ENCODE measurements at places on chromosomes 5 and 9. TPM values are rescaled to one million over a fixed set of nuclear protein-coding genes. Genes with fewer than 3 reads are reported as not detected.

IFNK gene
- total RNA-seq: not detected

DNM1 gene
- total RNA-seq: 18.9 TPM

GRXCR2 gene
- total RNA-seq: not detected

TXNDC8 gene
- total RNA-seq: not detected

GPR107 gene
- 155 TPM for total RNA-seq

UBE2QL1 gene
- not detected for total RNA-seq

C5orf58 gene
- 2.4 TPM for total RNA-seq

BTNL3 gene
- not detected for total RNA-seq

PLEKHG4B gene
- total RNA-seq: 0.61 TPM

GRCh38 chr5:114412510-114413171 is 50.8 kb downstream of the KCNN2 start:
- DNase-seq: peak; percentile 77

GRCh38 chr5:125595845-125596244 is 827.4 kb upstream of the GRAMD2B start:
- no peak for DNase-seq

DNA sequence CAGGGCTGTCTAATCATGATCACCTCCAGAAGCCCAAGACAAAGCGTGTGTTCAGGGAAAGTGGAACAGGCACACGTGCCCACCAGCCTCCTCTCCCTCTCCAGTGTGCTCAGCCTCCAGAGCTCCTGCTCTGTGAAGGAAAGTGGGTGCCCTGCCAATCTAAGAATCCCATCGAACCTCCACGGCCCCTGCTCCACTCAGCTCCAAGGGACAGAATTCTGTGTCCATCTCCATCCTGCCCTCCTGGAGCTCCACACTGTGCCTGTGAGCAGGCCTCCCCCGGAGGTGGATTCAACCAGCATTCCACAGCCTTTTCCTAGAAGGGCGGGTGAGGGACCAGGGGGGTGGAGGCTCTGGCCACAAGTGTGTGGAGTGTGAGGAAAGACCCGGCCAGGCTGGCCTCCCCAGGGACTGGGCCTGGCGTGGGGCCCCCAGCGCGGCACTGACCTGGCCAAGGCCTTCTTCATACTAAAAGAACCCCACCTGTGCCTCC is 6.0 kb downstream of the EEIG1 start:
- DNase-seq: no peak

DNA sequence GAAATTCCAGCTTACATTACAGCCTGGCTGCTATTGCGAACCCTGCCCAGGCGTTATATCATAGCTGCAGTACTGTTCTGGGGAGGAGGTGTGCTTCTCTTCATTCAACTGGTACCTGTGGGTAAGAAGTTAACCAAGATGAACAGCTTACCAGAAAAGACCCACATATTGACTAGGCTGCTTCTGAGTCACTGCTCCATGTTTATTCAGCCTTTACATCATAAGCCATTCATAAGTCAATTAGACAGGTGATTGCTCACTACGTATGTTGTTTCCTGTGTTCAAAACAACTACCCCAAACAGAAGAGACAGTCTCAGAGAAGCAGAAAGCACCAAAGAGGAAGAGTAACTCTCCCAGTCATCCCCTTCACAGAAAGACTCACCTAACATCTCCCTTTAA is 34.7 kb upstream of the SLC22A5 start:
- peak; percentile 44 for DNase-seq

DNA sequence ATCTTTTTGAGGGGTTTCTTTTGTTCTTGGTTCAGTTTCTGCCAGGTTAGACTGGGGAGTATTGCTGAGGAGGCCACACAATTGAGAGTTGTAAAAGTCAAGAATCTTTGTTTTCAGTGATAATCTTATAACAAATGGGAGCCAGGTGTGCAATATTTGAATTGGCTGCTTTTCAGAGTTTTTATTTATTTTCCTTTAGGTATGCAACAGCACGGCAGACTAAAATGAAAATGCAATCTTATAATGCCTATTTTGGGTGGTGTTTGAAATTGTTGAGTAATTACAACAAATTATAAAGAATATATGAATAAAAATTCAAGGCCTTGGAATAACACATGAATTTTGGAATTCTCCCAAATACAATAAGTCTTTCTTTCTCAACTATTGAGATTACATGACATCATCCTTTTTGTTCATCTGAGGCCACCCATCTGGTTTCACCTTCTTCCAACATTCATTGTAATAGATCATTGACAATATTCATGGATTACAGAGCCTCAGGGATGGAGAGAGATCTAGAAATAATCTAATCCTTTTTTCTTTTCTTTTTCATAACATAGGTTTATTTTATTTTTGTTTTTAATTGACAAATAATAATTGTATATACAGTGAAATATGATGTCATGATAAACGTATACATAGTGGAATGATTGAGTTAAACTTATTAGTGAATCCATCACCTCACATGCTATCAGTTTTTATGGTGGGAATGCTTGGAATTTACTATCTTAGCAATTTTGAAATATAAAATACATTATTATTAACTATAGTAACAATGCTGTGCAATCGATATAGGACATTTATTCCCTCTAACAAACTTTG is 1061.0 kb downstream of the NR2F1-AS1 start:
- DNase-seq: no peak

DNA sequence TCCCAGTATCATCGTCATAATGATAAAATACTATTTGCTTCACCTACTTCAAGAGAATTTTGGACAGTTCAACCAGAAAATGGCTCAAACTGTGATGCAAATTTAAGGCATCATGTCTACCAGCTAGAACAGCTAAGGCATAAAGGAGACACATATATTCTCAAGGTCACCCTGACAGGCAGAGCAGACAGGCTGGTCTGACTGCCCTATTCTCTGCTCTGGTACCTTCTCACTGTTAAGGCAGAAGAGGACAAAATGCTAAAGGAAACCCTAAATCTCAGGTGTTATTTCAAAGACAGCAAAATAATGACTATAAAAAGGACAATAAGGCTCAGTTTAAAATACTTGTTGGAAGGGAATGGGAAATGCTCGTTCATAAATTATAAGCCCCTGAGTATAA is 87.2 kb downstream of the MRPS27 start:
- DNase-seq: no peak

- DNase-seq: no peak
These were observed 1543.4 kb downstream of the EFNA5 start for GRCh38 chr5:106127341-106127781.

DNA sequence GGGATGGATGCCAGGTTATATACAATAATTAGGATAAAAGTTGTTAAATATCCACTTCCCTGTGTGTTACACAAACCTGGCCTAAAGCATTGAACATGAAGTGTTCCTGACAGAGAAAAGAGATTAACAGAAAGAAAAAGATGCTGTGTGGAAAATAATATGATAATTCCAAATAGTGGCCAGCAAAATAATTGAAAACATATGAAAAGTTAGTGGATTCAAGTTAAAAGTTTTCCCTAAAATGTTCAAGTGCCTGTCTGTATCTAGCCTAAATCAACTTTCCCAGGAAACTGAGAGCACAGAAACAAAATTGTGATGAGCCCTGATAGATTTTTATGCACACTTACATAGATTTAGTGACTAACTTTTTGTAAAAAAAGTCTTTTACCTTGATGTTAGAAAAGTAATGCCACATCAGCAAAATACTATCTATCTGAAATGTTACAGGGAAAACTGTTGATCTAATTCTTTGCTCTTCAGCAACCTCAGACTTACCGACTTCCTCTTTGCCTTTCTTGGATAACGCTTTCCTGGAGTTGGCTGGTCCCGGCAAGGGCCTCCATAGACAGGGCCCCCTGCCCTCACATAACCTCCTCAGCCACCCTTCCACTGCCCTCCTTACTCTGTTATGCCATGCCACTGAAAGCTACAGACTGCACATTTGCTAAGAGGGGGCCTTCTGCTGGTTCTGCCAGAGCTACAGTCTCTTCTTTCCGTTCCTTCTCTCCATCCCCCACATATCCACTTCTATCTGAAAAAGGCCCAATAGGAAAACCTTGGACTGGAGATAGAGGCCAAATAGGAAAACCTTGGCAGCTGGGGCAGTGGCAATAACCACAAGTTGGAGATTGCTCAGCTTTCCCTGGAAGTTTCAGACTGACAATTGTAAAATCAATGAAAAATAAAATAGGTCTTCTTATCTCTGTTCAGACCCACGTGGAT is 44.4 kb downstream of the ZNF474 start:
- DNase-seq: no peak

DNA sequence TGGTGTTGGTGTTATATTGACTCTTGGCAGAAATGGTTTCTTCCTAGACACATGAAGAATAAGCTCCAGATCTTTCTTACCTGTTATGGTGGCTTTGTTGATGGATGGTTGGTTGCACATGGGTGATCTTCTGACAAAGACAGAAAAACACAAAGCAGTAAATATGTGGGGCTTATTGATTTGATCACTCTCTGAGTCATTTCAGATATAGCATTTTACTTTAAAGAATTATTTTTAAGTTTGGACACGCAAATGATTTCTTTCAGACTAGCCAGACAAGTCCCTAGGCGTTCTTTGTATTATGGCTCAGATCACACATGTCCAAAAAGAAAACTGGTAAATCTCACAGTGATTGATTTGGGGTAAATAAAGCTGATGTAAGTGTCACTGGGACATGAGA is 597.6 kb downstream of the RAB3C start:
- no peak for DNase-seq

- DNase-seq: no peak
These were observed 984.1 kb downstream of the TLE4 start for GRCh38 chr9:80555782-80556325.

- no peak for DNase-seq
These were observed 53.9 kb upstream of the POMT1 start for GRCh38 chr9:131448818-131449217.

DNA sequence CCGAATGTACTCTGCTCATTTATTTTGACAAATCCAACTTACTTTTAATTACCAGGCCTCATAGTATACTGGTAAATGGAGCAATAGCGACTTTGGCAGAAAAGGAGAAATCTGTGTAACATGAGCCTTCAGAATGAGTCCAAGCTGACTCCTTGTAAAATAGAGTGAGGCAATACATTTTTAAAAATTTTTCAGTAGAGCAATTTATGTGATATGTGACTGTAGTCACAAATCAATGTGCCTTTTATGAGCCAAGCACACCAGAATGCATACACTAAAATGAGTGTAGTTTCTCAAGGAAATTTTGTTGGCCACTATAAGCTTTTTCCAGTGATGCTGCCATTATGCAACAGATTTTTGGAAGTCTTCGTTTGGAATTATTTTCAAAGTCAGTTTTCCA is 73.8 kb downstream of the SNCAIP start:
- DNase-seq: no peak

- DNase-seq: no peak
These were observed 269.5 kb downstream of the ARHGEF28 start for GRCh38 chr5:73895471-73895870.

DNA sequence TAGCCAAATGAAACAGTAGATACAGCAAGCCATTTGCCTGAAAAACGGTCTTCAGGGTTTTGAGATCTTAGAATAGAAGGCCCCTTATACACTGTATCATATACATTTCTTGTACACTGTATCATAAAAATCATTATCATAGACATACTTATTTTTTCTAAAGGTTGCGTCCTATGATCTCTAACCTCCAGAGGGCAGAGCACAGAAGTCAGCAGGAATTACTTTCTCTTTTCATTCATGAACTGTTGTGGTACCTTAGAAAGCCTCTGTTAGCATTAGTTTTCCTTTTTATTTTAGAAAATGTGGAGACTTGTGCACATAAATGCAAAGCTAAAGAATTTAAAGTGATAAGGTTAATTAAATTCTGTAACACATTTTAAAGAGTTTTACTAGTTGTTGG is 115.4 kb downstream of the OXCT1 start:
- DNase-seq: no peak

GRCh38 chr5:135891791-135892190 is 3.9 kb downstream of the IL9 start:
- DNase-seq: no peak

GRCh38 chr5:150595466-150596031 is 44.9 kb upstream of the SYNPO start:
- DNase-seq: no peak

DNA sequence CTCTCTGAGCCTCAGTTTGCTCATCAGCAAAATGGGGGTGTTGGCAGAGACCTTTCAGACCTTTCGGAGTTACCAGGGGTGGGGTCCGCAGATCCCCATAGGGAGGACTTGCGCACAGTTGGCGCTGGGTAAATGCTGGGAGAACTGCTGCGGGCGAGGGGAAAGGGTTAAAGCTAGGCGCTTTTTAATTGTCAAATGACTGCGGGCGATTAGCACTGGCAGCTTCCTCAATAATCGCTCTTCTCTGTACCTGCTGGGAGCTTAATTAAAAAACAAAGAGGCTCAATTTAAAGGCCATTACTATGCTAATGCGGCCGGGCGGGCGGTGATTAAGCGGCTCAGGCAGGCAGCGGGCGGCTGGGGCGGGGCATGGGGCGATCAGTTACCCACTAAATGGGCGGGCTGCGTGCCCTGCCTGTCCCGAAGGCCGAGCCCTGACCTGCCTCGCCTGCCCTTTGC is 63.0 kb downstream of the LMX1B start:
- no peak for DNase-seq

- DNase-seq: peak; percentile 65
These were observed 73.8 kb upstream of the IFNE start for GRCh38 chr9:21555911-21556310.

- DNase-seq: no peak
These were observed 22.7 kb downstream of the TEK start for GRCh38 chr9:27131731-27132130.

All from HT1080 (cell line).